ENCODE measurements at places on chromosomes 2 and 18. TPM values are rescaled to one million over a fixed set of nuclear protein-coding genes. Genes with fewer than 3 reads are reported as not detected.

NAT8 gene
- total RNA-seq, result not detected

NTSR2 gene
- not detected for total RNA-seq

PLB1 gene
- 0.34 TPM for total RNA-seq

CPLX4 gene
- not detected for total RNA-seq

PMAIP1 gene
- 33.0 TPM for total RNA-seq

IMMT gene
- total RNA-seq, result 81.5 TPM

C2orf74 gene
- total RNA-seq, result 22.5 TPM

SNTG2 gene
- not detected for total RNA-seq

CD8B2 gene
- not detected for total RNA-seq
